ENCODE measurements at places on chromosomes 7 and 10.

DNA sequence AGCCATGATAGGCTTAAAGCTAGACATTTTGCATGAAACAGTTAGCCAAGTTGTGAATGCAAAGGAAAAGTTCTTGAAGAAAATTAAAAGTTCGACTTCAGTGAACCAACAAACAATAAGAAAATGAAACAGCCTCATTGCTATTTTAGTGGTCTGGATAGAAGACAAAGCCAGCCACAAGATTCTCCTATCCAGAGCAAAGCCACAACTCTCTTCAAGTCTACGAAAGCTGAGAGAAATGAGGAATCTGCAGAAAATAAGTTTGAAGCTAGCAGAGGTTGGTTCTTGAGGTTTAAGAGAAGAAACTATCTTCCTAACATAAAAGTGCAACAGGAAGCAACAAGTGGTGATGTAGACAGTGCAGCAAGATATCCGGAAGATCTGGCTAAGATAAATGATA lies 271.4 kb upstream of the GRM3 start:
- no peak for DNase-seq

DNA sequence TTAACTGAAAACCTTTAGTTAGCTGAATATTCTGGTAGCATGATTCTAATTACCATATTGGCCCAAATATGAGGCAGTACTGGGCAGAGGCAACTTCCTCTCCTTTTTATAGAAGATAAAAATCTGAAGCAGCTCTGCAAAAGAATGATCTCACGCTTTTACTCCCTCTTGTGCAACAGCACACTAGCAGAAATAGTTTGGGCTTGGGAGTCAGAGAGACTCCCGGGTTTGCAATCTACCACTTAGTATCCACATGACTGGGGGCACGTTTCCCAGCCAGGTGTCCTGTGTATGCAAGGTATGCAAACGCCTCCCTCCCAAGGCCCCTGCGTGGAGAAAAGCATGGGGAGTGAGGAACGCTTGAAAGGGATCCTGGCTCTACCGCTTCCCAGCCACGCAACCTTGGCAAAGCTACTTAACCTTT lies 47.2 kb upstream of the RHEB start:
- DNase-seq: no peak

GRCh38 chr7:348962-349743 lies 59.2 kb downstream of the FOXL3 start:
- DNase-seq: no peak

DNA sequence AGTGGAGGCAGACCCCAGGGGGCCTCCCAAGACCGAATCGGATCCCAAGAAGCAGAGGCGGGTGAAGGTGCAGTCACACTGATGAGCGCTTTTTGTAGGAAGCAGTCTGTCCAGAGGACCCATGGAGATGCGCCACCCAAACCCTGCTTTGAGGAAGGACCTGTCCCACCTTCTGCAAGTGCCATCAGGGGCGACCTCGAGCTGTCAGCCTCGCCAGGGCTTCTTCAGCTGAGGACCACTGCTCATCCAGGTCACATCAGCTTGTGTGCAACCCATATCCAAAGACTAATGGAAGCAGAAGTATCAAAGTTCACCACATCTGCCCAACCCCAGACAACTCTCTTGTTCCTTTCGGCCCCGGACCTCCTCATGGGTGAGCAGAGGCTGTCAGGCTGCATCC lies 61.5 kb downstream of the KCNH2 start:
- DNase-seq: no peak

GRCh38 chr10:67433276-67433675 lies 262.7 kb downstream of the CTNNA3 start:
- no peak for DNase-seq

DNA sequence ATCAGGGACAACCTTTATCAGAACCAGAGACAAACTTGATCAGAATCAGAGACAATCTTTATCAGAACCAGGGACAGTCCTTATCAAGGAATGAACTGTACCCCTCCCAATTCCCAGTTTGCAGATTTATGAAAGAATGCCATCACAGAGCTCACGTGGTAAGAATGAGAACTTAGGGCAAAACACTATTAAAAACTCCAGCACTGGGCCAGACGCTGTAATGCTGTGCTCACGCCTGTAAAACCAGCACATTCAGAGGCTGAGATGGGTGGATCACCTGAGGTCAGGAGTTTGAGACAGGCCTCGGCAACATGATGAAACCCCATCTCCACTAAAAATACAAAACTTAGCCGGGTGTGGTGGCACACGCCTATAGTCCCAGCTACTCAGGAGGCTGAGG lies 85.1 kb upstream of the TNRC18 start:
- no peak for DNase-seq

- DNase-seq: no peak
Observed at GRCh38 chr10:26909753-26910152, 49.0 kb upstream of the ABI1 start.

GRCh38 chr10:58797356-58797755 lies 284.7 kb downstream of the BICC1 start:
- DNase-seq: no peak

DNA sequence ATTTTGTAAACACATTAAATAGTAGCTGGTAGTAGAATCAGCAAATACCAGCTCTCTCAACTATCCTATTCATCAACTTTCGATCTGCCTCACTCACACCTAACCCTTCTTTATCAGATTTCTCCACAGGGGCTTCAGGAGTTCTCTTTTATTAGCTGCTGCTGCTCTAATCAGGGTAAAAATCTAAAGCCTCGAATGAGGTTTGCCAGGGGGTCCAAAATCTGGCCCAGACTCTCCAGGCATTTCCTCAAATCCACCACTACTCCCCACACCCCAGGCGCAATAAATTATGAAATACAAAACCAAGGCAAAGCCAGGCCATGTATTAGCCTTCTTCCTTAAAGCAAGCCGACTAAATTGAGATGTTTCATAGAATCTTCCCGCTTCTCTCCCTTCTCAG lies 2.3 kb downstream of the RNF216 start:
- DNase-seq: no peak

GRCh38 chr7:35254496-35255442 lies 869 bp upstream of the TBX20 start:
- peak; percentile 29 for DNase-seq

GRCh38 chr10:122142641-122143237 lies 128.4 kb upstream of the BTBD16 start:
- no peak for DNase-seq

DNA sequence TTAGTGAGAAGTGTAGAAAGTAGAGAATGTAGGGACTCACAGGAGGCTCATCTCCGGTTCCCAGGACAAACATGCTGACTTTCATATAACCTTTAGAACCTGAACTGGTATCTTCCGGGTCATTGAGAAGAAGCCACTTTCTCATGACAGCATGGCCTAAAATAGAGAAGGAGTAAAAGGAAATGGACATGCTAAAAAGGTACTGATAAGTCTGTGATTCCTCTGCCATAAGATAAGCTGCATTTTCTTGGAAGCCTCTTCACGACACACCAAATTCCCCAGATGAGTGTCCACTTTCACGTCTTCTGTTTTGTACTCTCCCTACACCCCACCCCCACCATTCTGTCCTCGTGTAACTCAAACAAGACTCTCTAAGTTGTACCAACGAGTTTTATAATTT lies 79.9 kb downstream of the MYOF start:
- DNase-seq: no peak

DNA sequence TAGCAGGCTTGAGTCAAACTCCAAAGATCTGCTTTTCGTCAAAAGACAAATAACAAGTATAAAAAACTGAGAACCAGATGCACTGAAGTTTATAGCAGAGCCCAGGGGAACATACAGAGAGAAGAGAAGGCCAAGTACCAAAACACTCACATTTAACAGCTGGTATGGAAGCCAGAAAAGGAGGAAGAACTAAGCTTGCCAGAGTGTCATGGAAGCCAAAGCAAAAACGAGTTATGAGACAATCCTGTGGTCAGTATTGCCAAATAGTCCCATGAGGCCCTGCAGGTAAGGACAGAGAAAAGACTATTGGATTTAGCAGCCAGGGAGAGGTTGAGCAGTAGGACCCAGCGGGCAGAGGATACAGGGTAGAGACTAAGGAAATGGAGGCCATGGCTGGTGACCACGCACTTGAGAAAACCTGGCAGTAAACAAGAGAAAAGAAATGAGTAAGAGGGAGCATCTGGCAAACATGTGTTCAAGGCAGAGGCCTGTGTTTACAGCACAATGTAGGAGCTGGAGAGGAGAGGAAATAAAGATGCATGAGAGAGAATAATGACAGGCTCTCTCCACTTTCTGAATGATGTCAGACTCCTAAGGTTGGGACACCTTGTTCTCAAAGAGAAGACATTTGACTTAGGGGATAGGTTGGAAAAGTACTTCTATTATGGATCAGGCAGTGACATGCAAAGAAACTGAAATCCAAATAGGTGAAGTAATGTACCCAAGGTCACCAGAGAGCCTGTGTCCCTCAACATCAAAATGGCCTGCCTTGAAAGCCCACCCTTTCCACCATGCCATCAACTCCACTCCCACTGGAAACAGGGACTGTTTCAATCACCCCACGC lies 9.1 kb downstream of the CREB3L2 start:
- DNase-seq: peak; percentile 88

DNA sequence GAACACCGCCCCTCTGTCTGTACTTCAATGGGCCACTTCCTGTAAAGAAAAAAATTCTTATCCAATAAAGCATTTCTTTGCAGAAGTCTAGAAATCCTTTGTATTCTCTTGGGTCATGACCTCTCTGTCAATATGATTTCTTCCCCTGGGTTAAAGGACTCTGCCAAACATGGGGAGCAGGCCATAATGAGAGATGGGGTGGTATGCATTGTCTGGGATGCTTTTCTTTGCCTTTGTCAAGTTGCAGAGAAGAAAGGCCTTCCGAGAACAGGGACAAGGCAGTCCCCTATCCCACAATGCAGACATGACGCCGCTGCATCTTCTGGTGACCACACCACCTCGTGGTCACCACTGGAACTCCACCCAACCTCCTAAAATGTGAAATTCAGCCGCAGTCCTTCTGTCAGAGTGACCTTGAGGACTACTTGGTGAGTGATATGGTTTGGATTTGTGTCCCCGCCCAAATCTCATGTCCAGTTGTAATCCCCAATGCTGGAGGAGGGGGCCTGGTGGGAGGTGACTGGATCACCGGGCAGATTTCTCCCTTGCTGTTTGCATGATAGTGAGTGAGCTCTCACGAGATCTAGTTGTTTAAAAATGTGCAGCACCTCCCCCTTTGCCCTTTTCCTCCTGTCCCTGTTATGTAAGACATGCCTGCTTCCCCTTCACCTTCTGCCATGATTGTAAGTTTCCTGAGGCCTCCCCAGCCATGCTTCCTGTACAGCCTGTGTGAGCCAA lies 15.2 kb upstream of the FRMPD2 start:
- peak; percentile 51 for DNase-seq

GRCh38 chr7:106047818-106048705 lies 64.0 kb downstream of the SYPL1 start:
- DNase-seq: no peak

GRCh38 chr10:88291289-88292184 lies 291.6 kb downstream of the RNLS start:
- DNase-seq: no peak

DNA sequence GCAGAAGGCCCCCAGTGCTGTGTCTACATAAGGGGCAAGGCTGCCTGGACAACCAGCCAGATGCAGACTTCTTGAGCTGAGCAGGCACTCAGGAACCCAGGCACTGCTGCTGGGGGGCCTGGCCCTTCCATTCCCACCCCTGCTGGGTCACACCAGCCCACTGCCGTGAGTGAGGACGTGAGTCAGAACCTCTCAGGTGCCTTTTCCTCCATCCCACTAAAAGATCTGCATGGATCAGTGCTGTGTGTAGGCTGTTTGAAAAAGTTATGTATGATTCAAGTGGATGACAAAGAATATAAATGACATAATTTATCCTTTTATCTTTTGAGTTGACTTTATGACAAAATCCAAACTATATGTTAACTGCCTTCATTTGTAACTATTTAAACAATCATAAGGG lies 499.3 kb downstream of the INHBA start:
- DNase-seq: no peak

- no peak for DNase-seq
Observed at GRCh38 chr7:155591055-155591775, 44.9 kb upstream of the CNPY1 start.

DNA sequence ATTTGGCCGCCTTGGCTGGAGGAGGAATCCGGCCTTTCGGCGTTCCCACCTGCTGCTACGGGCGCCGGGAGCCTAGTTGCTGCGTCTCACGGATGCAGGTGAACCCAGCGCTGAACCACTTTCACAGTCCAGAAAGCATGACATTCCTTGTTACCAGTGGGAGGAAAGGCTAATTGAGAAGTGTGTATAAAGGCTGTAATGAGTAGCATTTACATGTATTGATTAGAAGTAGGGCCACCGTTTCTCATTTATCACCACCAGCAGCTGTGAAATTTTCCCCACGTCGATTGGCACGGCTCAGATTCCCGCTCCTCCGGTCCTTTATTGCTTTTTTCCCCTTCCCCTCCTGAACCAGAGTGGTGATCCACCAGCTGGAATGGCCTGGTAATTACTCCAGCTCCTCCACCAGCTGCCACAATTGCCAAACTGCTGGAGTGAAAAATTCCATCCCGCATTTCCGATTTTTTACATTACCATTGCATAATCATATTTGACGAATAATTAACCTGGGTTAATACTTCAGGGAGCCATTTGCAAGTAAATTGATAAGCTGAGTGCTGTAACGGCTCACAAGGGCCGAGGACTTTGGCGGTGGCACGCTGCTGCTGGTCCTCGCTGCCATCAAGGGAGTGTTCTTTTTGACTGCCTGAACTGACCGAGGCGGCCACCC lies 153.3 kb downstream of the POU6F2 start:
- peak; percentile 24 for DNase-seq

DNA sequence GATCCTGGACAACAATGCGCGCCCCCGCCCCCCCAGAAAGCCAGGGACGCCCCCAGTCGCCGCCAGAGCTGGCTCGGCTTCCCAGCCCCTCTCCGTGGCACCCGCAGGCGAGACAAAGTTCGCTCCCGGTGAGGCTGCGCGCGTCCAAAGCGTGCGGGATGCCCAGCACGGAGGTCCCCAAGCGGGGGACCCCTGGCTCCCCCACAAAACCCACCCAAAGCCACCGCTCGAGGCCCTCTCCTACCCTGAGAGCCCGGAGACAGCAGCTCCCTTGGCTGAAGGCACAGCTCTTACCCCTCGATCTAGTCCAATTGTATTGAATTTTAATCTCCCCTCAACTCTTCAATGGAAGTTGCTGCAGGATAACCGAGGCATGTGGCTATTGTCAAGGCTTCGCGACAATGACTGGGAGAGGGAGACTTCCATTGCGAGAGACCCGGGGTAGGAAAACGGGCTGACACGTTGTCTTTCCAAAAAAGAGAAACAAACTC lies 305.3 kb downstream of the PRPF18 start:
- no peak for DNase-seq

DNA sequence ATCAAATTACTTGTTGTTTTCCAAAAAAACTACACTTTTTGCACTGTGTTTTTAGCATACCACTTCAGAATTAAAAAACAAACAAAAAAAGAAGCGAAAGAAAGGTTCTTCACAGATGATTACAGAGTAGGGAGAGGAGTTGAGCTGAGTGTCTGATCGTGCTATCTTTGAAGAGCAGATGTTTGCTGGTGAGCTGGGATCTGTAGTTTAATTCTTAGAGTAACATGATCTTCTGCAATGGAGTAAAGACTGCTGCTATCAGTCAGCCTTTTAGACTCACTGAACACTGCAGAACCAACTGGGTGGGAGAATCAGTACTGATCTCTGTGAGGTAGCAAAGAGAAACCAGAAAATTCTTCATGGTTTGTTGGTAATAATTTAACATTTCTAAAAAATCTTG lies 1197.8 kb upstream of the SORCS1 start:
- no peak for DNase-seq

GRCh38 chr10:59970396-59971368 lies 64.3 kb upstream of the CCDC6 start:
- no peak for DNase-seq

- no peak for DNase-seq
Observed at GRCh38 chr7:149870701-149871483, 2.9 kb upstream of the ATP6V0E2 start.

All from right hindlimb (tissue), 1 donor.